ENCODE measurements at places on chromosomes 12 and 14.

DNA sequence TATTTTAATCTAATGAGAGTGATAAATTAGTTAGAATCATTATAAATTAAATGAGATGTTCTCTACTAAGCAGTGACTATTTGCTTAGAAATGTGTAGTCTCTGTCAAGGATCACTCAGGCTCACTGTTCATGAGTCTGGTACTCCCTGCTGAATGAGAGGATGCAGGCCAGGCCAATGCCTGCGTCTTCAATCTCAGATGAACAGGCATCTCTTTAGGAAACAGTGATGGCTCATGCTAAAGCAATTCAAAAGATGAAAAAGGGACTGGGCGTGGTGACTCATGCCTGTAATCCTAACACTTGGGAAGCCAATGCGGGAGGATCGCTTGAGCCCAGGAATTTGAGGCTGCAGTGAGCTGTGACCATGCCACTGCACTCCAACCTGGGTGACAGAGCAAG, 106.8 kb downstream of the ZFC3H1 start:
- no peak for DNase-seq

DNA sequence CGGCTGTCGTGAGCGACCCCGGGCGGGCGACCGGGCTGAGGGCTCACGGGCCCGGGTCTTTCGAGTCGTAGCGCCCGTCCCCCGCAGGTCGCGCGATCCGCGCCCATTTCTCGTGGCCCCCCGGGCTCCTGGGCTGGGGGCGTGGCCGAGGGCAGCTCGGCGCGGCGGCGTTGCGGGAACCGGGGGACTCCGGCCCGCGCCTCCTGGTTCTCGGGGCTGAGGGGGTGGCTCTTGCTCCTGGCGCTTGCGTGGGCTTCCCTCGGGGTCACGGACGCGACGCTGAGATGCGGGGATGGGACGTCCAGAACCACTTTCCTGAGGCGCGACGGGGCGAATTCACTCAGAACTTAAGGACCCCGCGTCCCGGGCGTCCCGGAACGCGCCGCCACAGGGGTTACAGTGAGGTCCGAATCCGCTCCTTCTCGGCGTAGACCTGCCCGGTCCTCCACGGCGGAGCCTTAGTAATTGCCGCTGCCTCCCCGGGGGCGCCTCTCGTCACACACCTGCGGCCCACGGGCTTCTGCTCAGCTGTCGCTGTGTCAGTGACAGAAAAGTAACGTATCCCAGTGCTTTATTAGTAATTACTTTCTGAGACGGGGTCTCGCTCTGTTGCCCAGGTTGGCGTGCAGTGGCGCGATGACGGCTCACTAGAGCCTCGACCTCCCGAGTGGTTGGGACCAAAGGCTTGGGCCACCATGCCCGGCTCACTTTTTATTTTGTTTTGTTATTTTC, 606 bp downstream of the EP400 start:
- DNase-seq, result no peak

DNA sequence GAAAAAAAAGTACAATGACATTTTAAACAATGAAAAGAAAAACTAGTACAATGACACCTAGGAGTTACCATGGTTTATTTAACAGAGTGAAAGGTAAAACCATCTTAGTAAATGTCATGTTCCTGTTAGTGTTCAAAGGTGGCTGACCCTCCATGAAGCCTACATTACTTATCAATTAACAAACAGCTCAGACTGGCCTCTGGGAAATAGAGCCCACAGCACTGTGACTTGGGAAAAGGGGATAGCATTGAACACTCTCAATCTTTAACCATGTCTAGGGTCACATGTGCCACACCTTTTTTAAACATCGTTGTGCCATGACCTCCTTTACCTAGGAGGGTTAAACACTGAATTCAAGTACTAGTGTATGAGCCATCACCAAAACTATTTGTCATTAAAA, 106.3 kb upstream of the SOX5 start:
- no peak for DNase-seq

GRCh38 chr12:69039911-69040310, 106.9 kb upstream of the CPM start:
- no peak for DNase-seq

DNA sequence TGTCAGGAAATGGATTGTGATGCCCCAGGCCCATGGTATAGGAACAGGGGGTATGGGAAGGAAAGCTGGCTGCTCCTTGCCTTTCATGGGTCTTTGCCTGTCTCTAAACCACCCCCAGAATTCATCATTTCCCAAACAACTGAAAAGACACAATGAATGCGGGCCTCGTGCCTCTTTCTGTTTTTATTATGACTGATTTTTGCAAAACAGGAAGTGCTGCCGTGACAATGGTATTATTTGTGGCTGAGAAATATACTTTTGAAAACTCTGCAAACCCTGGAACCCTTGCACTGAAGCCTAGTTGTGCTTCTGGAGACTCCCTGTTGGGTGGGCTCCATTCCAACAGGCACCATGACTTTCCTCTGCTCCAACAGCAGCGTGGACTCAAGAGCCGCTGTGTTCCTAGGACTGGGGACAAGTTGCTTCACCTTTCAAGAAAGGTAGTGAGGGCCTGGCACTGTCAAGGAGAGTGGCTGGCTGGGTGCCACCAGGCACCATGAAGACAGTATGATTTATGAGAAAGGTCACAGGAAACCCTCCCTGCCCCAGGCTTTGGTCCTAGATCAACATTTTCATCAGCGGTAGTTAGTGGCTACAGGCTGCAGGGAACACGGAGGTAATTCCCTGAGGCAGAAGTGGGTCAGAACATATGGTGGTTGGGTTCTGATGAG, 4.8 kb upstream of the DGLUCY start:
- DNase-seq, result no peak

- no peak for DNase-seq
Observed at GRCh38 chr12:103468837-103469236, 26.9 kb downstream of the C12orf42 start.

GRCh38 chr14:100703386-100704220, 23.1 kb upstream of the DLK1 start:
- DNase-seq, result no peak

DNA sequence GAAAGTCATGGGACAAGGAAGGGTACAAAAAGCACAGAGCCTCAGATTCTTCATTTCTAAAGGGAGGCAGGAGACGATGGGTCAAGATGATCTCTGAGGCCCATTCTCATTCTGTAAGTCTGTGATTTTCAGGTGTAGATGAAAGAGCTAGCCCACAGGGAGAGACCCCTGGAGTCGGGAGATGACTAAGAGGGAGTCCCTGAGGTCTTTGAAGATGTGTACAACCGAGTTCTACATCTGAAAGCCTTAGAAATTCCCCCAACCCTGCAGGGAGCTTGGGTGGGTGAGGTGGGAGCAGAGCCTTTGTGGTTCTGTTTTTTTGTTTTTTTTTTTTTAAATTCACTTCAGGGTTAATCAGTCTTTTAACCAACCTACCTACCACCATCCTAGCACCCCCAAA, 3.1 kb downstream of the WNT10B start:
- no peak for DNase-seq

- DNase-seq, result no peak
Observed at GRCh38 chr14:74574706-74575105, 37.3 kb downstream of the LTBP2 start.

- DNase-seq, result no peak
Observed at GRCh38 chr12:47709237-47709636, 3.4 kb upstream of the RPAP3 start.

DNA sequence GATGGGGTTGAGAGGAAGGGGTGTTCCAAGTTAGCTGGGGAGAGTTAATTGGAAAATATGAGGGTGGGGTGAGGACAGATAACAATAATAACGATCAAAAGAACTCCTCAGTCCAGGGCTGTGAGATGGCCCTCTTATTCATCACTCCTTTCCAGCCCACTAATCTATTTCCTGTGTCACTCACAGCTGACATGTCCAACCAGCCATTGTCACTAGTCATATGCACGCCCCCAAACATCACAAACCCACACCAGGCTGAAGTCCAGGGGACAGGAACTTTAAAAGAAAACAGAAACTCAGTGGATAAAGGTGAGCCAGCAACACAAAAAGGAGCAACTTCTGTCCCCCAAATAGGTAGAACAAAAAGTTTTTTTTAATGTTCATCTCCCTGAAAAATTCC, 911 bp downstream of the CALCOCO1 start:
- no peak for DNase-seq

DNA sequence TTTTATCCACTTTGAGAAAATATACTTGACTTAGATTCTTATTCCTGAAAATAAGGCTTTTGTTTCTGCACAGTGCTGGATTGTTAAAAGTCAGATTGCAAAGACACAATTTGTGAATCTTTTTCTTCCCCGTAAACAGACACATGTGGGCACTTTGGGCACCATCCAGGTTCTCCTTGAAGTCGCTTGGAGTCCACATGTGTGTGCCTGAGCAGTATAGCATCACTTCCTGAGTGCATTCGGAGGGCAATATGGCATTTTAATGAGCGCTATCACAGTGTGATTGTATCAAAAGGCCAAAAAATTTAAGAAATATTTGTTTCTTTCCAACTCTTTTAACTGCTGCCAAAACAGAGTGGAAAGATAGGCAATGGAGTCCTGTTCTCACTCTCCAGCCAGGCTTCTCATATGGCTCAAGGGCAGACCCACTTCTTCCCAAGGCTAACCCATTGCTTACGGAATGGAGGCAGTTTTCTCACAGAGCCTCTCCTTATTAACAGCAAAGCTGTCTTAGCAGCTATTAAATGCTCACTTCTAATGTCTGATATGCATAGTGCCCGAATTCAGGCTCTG, 397.1 kb downstream of the EGLN3 start:
- DNase-seq, result no peak

GRCh38 chr14:83470466-83470865, 1936.8 kb upstream of the SEL1L start:
- no peak for DNase-seq

DNA sequence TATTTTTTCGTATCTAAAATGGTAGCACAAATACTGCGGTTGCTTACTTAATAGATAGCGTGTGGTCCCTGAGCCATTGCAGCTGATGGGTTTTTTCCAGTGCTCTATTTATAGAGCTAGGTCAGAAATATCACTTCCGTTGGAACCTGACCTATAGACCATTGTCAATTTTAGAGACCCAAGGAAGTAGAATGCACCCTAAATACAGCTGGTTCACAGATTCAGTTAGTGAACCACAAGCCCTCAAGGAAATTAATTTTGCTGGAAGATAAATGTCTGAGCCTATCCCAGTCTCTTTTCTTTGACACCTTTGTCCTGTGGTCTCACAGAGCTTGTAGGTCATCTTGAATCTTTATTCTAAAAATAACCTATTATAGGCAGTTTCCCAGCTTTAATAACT, 391.0 kb downstream of the ZFP36L1 start:
- no peak for DNase-seq

DNA sequence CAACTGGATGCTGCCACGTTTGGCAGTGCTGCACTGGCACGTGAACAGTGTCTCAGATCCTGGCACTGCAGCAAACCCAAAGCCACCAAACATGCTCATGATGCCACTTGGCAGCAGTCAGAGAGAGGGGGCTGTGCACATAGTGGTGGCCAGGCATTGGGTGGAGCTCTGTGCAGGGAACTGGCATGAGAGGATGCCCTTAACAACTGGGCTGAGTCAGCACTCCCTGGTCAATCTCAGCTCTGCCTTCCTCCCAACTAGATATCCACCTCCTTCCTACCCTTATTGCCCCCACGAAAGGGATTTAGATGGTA, 37.0 kb downstream of the ZFHX2 start:
- no peak for DNase-seq

- no peak for DNase-seq
Observed at GRCh38 chr14:41718477-41719166, 111.9 kb downstream of the LRFN5 start.

DNA sequence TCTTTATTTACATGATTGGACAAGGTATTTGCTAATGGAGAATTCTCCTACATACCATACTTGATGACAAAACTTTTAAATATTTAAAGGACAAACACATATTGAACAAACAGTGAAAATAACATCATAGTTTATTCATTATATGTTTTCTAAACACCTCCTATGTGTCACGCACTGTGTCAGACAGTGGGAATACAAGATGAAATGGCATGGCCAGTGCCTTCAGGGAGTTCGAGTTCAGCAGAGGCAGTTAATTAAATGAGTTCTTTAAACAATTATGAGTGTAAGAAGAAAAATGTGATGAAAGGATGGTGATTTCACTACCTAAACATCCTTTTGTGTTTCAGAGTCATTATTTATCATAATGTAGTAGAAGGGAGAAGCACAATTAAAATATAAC, 159.8 kb downstream of the KCNH5 start:
- no peak for DNase-seq

- no peak for DNase-seq
Observed at GRCh38 chr14:33930439-33930838, 20.4 kb downstream of the EGLN3 start.

DNA sequence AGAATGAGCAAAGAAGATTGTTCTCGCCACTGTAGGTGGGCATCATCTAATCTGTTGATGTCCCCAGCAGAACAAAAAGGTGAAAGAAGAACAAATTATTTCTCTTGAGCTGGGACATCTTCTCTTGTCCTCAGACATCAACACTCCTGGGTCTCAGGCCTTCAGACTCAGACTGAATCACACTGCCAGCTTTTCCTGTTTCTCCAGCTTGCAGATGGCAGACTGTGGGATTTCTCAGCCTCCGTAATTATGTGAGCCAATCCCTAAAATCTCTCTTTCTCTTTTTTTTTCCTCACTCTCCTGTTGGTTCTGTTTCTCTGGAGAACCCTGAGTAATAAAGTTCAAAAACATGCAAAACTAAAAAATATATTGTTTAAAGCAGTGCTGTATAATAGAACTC, 3.7 kb upstream of the TMPRSS12 start:
- no peak for DNase-seq

DNA sequence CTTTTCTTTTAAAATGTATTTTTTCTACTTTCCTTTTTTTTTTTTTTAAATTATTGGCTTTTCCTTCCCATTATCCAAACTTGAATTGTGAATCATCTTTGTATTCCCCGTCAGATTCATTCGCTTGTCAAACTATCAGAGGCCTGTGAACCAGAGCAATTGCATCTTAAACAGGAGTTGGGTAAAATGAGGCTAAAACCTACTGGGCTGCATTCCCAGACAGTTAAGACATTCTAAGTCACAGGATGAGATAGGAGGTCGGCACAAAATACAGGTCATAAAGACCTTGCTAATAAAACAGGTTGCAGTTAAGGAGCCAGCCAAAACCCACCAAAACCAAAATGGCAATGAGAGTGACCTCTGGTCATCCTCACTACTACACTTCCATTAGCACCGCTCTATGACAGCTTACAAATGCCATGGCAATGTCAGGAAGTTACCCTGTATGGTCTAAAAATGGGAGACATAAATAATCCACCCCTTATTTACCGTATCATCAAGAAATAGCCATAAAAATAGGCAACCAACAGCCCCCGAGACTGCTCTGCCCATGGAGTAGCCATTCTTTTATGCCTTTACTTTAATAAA, 19.9 kb downstream of the FUT8 start:
- DNase-seq, result no peak

DNA sequence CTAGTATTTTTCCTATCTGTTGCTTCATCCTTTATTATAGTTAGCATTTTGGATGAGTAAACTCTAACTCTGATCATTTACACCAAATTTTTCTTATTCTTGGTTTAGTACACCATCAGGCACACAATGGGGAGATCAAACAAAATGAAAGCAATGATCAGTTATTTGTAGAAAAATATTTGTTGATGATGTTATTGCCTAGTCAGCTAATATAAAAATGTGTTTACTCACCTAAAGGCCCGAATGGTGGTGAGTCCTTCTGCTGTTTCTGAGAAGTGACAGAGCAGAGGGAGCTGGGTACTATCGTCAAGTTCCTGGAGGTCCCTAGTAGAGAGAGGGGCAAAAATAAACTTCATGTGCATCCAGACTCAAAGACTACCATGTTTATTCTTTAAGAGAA, 63.3 kb upstream of the KCNJ8 start:
- no peak for DNase-seq

All from activated CD4-positive, alpha-beta T cell treated with anti-CD3 and anti-CD28 coated beads, Interleukin-2, amount 50 U/mL, for 24 hours (primary cell).